ENCODE measurements at places on chromosomes 7 and 10. TPM values are rescaled to one million over a fixed set of nuclear protein-coding genes. Genes with fewer than 3 reads are reported as not detected.

ATAD1 gene
- polyA plus RNA-seq, result 26.3 TPM

SCART1 gene
- 1.1 TPM for polyA plus RNA-seq

ELN gene
- polyA plus RNA-seq, result 87.1 TPM

KCNH2 gene
- polyA plus RNA-seq, result 29.3 TPM

PGAM1 gene
- polyA plus RNA-seq, result 80.4 TPM

GIMAP5 gene
- 6.5 TPM for polyA plus RNA-seq

NHLRC2 gene
- polyA plus RNA-seq, result 14.7 TPM

SLC16A9 gene
- 2.2 TPM for polyA plus RNA-seq

TRIM50 gene
- 0.57 TPM for polyA plus RNA-seq

STAG3 gene
- polyA plus RNA-seq, result 25.7 TPM

HIBADH gene
- polyA plus RNA-seq, result 25.1 TPM

PNLIPRP2 gene
- not detected for polyA plus RNA-seq

CAMK2B gene
- 17.7 TPM for polyA plus RNA-seq

CLCN1 gene
- polyA plus RNA-seq, result 2.5 TPM

OR2A7 gene
- polyA plus RNA-seq, result 1.1 TPM

GLI3 gene
- 13.6 TPM for polyA plus RNA-seq

LIPF gene
- polyA plus RNA-seq, result not detected

BRAT1 gene
- polyA plus RNA-seq, result 25.9 TPM

CFAP58 gene
- 0.28 TPM for polyA plus RNA-seq

PON3 gene
- polyA plus RNA-seq, result 5.6 TPM

CFAP70 gene
- 1.9 TPM for polyA plus RNA-seq

CLIP2 gene
- 22.3 TPM for polyA plus RNA-seq

LDB3 gene
- polyA plus RNA-seq, result 907 TPM

MYL10 gene
- 9.0 TPM for polyA plus RNA-seq

FHIP2A gene
- 19.7 TPM for polyA plus RNA-seq

HABP2 gene
- 0.10 TPM for polyA plus RNA-seq

ADAM8 gene
- polyA plus RNA-seq, result 3.3 TPM

TRIM73 gene
- 5.2 TPM for polyA plus RNA-seq

SLC39A12 gene
- not detected for polyA plus RNA-seq

ATOH7 gene
- 0.22 TPM for polyA plus RNA-seq

CYP2C9 gene
- polyA plus RNA-seq, result 0.13 TPM

UTF1 gene
- not detected for polyA plus RNA-seq

HMX3 gene
- polyA plus RNA-seq, result not detected

GNAT3 gene
- not detected for polyA plus RNA-seq

MYL7 gene
- polyA plus RNA-seq, result 5.1 TPM

ARHGAP19 gene
- polyA plus RNA-seq, result 11.5 TPM

GPR15LG gene
- not detected for polyA plus RNA-seq

OIT3 gene
- 10.3 TPM for polyA plus RNA-seq

TUBAL3 gene
- polyA plus RNA-seq, result not detected

GIMAP1 gene
- polyA plus RNA-seq, result 2.9 TPM

PTN gene
- 52.2 TPM for polyA plus RNA-seq

Measured in hindlimb muscle (tissue), 1 donor.